ENCODE measurements at places on chromosomes 4 and X. TPM values are rescaled to one million over a fixed set of nuclear protein-coding genes. Genes with fewer than 3 reads are reported as not detected.

The LRP2BP gene
- 0.47 TPM for total RNA-seq

The VSIG1 gene
- total RNA-seq, result not detected

DNA sequence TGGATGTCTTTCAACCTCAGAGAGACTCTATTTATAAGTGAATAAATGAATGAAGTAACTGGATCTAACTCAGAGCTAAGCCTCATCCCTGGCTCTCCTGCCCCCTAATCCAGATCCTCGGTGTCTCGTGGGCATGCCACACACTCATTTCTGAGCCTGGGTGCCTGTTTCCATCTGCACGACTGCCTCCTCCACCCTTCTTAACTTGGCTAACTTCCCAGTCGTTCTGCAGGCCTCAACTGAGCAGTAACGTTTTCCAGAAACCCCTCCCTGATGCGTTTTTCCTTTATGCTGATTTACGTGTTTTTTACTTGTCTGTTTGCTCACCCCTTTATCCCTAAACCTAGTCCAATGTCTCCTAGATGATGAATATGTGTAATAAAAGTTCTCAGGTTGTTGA is 186.9 kb upstream of the HS3ST1 start:
- no peak for DNase-seq
- H3K4me3 ChIP-seq, result no peak overlapping the region
- no peaks in the 10 kb centered on the region for H3K36me3 ChIP-seq
- no peak overlapping the region for H3K27ac ChIP-seq
- H3K4me1 ChIP-seq, result no peaks in the 10 kb centered on the region

The PJA1 gene
- 15.6 TPM for total RNA-seq

- no peak overlapping the region for H3K4me3 ChIP-seq
- peaks cover 9% of the 10 kb centered on the region for H3K4me1 ChIP-seq
- H3K36me3 ChIP-seq, result peaks cover 2% of the 10 kb centered on the region
- H3K27me3 ChIP-seq, result no peaks in the 10 kb centered on the region
- no peak for DNase-seq
These were observed 56.8 kb downstream of the HMGB2 start for GRCh38 chr4:173277340-173277739.

The NPNT gene
- 0.17 TPM for total RNA-seq

DNA sequence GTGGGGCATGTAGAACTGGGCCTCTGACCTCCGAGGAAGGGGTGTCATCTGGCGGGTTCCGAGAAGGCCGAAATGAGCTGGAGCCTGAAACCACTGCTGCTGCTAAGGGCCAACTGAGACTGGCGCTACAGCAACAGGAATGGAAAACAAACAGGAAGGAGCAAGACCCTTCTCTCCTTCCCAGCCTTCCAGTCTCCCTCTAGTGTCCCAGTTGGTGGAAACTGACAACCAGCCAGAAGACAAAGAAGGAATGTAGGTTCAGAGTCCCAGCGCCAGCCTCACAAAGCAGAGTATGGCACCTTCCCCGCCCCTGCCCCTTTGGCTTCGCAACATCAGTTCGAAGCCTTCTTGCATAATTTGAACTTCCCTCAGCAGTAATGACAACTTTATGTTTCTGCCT is 24.4 kb upstream of the PDZD4 start:
- no peaks in the 10 kb centered on the region for H3K4me1 ChIP-seq
- H3K27me3 ChIP-seq, result peaks cover 16% of the 10 kb centered on the region
- no peak overlapping the region for H3K4me3 ChIP-seq
- H3K36me3 ChIP-seq, result no peaks in the 10 kb centered on the region
- H3K27ac ChIP-seq, result no peak overlapping the region

DNA sequence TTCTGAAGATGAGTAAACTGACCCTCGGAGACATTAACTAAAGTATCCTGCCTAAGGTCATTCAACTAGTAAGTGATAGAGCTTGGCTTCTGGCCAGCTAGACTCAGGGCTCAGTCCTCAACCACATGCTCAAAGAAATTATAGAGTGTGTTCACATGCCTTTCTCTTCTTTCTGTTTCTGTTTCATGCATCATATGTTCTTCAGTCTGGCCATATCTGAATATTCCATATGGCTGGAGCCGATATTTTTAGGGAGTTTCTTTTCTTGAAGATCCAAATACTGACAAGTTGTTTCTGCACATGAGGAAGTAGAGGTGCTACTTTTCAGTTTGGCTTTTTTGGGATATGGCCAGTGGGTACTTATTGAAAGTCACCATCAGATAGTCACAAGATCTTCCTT is 44.9 kb downstream of the MMRN1 start:
- no peak for DNase-seq
- H3K27ac ChIP-seq, result no peak overlapping the region
- no peak overlapping the region for H3K4me3 ChIP-seq
- no peaks in the 10 kb centered on the region for H3K4me1 ChIP-seq

GRCh38 chrX:323721-324628 is 5.4 kb upstream of the GTPBP6 start:
- H3K27ac ChIP-seq, result peak overlapping the region; percentile 71
- H3K27me3 ChIP-seq, result no peaks in the 10 kb centered on the region
- peaks cover 18% of the 10 kb centered on the region for H3K4me1 ChIP-seq
- no peak for DNase-seq
- no peaks in the 10 kb centered on the region for H3K36me3 ChIP-seq

The FANCB gene
- total RNA-seq, result 17.0 TPM

DNA sequence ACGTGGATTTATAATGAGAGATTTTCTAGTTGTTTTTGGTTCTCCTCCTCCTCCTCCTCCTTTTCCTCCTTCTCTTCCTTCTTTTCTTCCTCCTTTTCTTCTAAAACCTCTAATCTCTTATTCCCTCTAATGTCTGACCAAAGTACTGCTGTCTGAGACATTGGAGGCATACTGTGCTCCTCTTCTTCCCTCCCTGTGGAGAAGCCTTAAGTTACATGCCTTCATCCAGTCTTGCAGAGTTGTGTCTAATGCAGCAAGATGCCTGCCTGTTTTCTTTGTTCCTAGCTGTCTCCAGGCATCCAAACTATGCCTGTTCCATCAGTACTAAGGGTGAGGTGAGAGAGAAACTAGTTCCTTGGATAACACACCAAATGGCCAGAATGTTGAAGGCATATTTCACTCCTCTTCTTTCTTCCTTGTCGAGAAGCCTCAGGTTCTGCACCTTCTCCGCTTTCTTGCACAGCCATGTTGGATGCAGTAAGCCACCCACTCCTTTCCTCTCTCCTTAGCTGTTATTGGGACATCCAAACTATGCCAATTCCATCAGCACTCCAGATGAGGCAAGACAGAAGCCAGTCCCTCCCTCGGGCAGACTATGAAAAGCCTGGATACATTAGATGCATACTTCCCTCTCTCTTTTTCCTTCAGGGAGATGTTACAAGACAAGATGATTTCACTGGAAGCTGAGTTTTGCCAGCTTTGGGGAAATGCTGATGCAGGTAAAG is 285.7 kb upstream of the TRAM1L1 start:
- no peak overlapping the region for H3K4me3 ChIP-seq
- H3K27me3 ChIP-seq, result no peaks in the 10 kb centered on the region
- H3K36me3 ChIP-seq, result no peaks in the 10 kb centered on the region
- no peak overlapping the region for H3K27ac ChIP-seq
- no peaks in the 10 kb centered on the region for H3K4me1 ChIP-seq
- no peak for DNase-seq

GRCh38 chrX:70013466-70014381 is 36.0 kb downstream of the AWAT2 start:
- no peak overlapping the region for H3K4me3 ChIP-seq
- H3K36me3 ChIP-seq, result no peaks in the 10 kb centered on the region
- peaks cover 17% of the 10 kb centered on the region for H3K4me1 ChIP-seq
- no peak for DNase-seq
- no peak overlapping the region for H3K27ac ChIP-seq
- H3K27me3 ChIP-seq, result peaks cover 9% of the 10 kb centered on the region

The SCML2 gene
- total RNA-seq, result 3.6 TPM

DNA sequence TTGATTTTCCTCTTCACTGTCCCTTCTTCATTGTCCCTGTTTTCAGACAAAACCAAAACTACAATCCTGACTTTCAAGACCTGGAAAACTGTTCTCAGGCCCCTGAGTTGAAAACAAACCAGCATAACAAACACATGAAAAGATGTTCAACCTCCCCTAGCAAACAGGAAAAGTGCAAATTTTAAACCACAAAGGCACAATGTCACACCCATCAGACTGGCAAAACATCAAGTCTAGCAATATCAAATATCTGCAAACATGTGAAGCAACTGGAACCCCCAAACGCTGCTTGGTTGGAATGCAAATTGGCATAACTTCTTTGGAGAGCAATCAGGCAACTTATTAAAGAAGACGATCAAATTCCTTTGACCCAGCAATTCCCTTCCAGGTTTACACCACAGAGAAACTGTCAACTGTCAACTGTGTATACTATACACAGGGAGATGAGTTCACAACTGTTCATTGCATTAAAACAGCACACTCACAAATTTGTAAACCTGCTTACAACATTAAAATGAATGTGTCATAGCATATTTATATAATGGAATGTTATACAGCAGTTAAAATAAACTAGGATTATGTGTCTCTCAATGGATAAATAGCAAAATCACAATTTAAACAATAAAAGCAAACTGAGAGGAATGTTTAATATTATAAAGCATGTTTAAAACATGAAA is 7.0 kb downstream of the USP46 start:
- peaks cover 16% of the 10 kb centered on the region for H3K4me1 ChIP-seq
- no peak overlapping the region for H3K4me3 ChIP-seq
- DNase-seq, result no peak

All from activated T-helper 1 cell treated with anti-CD3 and anti-CD28 coated beads, Interleukin-12 subunit alpha, Interleukin-12 subunit beta, Interleukin-2, Interleukin-4 antibody, amounts not matched to agents 30 ng/mL and 10 ng/mL and 1 ng/mL, durations not matched to agents 14 hours and 24 hours and 36 hours (primary cell).